NCI-H1417 treated with DMSO at 0.1 percent for 48 hours (cell line): ENCODE measurements at places on chromosomes 7 and 10.

- no peak for DNase-seq
Observed at GRCh38 chr7:40544871-40545303, 410.1 kb downstream of the SUGCT start.

GRCh38 chr10:110376021-110376766 is 71.5 kb upstream of the SMNDC1 start:
- DNase-seq = no peak

DNA sequence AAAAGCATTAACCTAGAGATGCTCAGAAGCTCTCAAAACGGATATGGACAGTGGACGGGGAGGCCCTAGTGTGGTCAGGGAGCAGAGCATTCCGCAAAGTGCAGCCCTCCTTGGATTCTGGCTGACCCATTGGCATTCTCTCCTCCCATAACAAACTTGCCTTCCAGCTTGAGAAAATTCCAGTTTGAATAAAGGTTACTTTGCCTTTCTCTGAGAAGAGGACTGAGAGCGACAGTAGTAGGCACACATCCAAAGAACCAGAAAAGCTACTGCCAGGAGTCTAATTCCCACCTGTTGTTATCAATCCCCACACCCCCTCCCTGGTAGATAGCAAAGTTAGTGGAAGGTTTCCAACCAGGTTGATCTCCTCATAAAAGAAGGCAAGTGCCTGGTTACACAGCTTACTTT is 84.7 kb upstream of the TRIL start:
- no peak for DNase-seq

DNA sequence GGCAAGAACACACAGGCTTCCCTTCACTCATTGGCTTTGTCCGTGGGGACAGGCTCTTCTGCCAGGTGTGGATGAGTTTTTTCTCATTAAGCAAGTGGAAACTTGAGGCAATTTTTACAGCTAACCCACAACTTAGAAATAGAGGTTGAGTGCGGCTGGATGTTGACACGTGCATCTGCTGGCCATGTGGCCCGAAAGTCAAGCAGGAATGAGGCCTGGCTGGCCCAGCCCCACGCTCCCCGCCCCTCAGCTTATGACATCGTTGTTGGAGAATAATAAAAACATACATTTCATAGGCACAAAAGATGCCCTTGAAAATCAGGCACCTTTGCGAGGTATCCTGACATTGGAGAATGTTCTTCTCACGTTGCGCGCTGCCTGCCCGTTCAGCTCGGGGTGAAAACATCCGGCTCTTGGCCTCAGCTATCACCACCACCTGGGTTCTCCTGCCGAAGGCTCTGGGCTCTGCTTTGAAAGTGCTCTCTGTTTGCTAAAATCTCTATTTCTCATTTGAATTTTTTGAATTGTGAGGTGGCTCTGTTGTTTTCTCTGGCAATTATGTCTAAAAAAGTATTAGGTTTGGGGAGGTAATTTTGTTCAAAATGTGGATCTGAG is 310.7 kb downstream of the WDR37 start:
- DNase-seq = no peak

- DNase-seq = no peak
Observed at GRCh38 chr10:12350167-12350872, 973 bp downstream of the CAMK1D start.

DNA sequence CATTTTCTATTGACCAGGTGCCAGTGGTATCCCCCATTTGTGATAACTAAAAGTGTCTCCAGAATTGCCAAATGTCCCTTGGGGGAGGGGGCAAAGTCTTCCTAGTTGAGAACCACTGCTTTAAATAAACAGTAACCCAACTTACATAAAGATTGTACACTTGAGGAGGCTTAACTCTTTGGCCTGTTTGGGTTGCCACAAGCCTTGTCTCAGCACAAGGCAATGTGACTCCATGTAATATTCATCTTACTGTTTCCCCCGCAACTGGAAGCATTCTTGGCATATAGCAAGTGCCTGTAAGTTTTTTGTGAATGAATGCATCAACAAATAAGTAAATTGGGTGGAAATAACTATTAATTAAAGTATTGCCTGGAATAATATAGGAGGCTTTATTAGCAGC is 108.3 kb downstream of the ANK3 start:
- no peak for DNase-seq

GRCh38 chr7:20354610-20355528 is 24.2 kb downstream of the ITGB8 start:
- no peak for DNase-seq

- DNase-seq = no peak
Observed at GRCh38 chr7:151238924-151239836, 6.9 kb downstream of the CHPF2 start.

DNA sequence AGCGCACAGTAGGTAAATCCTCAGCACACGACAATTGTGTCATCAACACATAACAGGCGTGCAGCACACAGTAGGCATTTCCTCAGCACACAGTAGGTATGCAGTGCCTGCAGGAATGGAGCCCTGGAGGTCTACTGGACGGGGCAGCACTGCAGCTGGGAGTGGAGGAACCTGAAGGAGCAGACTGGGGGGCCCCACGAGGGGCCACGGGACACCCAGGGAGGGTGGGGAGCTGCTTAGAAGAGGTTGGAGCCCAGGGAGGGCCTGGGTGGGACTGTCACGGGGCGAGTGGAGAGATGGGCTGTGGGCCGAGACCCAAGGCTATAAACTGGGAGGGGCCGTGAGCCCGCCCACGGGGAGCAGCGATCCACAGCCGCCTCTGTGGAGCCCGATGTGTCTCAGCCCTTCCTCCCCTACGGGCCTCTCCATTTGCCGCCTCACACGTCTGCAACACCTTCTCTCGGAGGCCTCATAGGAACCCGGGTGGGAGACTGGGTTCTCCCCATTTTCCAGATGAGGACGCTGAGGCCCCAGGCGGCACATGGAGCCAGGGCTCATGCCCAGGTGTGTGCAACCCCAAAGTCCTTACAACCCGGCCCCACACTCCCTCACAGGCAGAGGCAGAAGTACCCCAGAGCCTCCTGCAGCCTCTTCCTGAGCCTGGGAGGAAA is 101.5 kb downstream of the MICALL2 start:
- no peak for DNase-seq

GRCh38 chr7:101378751-101379174 is 16.1 kb downstream of the COL26A1 start:
- no peak for DNase-seq

GRCh38 chr10:24569330-24569796 is 154.3 kb downstream of the ARHGAP21 start:
- DNase-seq = no peak
